ENCODE measurements at places on chromosomes 3 and 15.

- no peak for DNase-seq
These were observed 62.8 kb downstream of the ITGB5 start for GRCh38 chr3:124824286-124824915.

- no peak for DNase-seq
These were observed 47.6 kb upstream of the ULK4 start for GRCh38 chr3:42009456-42009855.

- no peak for DNase-seq
These were observed 233.1 kb downstream of the ROBO1 start for GRCh38 chr3:79534727-79535126.

DNA sequence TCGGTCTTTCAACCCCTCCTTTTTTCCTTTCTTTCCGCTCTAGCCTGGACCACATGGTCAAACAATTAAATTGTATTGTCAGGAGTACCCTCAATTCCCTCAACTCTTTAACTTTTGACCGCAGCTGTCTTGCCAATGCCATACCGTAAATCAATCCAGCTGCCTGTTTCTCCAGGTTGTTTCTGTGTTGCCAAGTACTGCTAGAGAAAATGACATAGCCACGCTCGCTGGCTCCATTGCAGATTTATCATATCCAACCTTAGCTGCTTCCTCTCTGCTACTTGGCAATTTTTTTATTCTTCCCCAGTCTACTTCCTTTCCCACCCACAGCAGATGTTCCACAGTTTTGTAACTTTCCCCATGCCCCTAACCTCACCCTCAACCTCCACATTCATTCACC is 60.0 kb downstream of the ZNF385D start:
- DNase-seq = no peak

- DNase-seq = no peak
These were observed 399.4 kb downstream of the SHQ1 start for GRCh38 chr3:72448858-72449257.

DNA sequence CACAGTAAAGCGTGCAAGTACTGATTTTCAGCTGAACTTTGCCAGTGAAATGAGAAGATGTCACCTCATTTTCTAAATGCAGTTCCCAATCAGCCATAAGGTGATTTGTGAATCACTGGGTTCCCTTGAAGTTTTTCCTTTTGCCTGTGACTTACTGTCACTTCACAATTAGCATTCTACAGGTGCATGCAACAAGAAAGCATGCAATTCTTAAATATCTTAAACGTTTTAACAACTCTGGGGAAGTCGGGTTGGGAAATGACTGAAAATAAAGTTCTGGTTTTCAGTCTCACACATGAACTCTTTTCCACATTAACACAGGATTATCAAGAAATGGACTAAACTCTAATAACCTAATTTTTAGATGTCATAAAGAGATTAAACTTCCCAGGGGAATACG is 5.2 kb downstream of the GSK3B start:
- DNase-seq = no peak

- DNase-seq = no peak
These were observed 2.1 kb downstream of the PLA2G4F start for GRCh38 chr15:42154212-42154941.

DNA sequence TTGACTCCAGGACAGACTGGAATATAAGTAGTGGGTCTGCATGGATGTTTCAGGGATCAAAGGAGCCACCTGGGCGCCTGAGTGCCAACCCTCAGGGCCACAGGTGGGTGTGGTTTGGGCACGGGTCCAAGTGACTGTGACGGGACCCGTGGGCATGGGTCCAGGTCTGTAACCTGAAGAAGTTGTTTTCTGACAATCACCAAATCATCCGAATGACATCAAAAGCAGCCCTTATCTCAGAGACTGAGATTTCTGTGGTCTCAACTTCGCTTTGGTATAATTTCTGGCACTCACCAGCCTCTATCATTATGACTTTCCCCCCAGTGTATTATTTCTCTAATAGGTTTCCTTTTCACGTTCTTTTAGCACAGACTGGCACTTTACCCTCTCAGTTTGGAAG is 24.4 kb downstream of the RLBP1 start:
- no peak for DNase-seq

GRCh38 chr15:67828969-67829646 is 3.8 kb downstream of the SKOR1 start:
- no peak for DNase-seq

GRCh38 chr15:39312984-39313383 is 267.9 kb upstream of the THBS1 start:
- DNase-seq = peak; percentile 20

DNA sequence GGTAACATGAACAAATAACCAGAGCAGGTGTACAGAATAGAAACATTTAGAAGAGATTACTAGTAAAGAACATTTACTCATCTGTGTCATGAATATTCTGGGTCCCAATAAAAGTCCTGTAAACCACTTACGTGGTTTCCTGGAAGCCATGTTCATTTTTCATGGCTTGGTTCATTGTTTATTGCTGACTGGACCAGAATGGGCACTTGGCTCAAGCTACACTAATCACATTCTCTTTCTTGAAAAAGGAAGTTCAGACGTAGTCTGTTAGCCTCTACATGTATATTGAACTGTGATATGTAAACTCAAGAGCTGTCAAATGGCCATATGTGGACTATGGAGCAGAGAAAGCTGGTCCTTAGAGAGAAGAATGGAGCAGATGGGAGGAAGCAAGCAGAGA is 138.3 kb upstream of the FAM3D start:
- no peak for DNase-seq
